Fibroblast of pulmonary artery (primary cell): ENCODE measurements at places on chromosomes 5 and 9.

DNA sequence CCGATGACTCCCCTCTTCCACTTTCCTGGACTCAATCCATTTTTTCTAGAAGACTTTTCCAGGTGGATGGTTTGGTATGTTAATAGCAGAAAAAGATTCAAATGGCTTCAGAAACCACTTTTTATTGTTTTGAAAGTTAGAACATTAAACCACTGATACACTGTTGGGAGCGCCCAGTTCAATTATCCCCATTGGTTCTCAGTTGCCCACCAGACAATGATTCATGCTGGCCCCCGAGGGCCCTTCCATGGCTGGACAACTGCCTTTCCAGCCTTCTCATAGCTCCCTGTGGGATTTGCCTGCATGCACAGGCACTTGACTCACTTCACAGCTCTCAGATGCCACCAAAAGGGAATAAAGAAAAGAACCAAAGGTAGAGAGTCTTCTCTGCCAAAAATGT, 21.3 kb upstream of the ANKRD34B start:
- no peak for DNase-seq

DNA sequence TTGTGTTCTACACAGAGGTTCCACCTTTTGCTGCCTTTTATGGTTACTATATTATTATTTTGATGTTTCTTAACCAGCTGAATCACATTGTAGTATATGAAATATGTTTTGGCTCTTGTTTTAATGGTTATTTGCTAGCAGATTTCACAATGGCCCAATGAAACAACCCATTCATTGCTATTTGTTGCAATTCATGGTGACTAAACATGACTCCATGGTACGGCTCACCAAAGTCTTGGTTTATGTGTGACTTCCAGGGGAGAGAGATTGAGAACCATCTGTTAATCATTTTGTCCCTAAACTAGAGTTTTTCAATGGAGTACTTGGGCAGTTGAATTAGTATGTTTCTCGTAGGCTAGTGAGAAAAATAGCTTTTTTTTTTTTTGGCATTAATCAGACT, 108.4 kb downstream of the GHR start:
- no peak for DNase-seq

DNA sequence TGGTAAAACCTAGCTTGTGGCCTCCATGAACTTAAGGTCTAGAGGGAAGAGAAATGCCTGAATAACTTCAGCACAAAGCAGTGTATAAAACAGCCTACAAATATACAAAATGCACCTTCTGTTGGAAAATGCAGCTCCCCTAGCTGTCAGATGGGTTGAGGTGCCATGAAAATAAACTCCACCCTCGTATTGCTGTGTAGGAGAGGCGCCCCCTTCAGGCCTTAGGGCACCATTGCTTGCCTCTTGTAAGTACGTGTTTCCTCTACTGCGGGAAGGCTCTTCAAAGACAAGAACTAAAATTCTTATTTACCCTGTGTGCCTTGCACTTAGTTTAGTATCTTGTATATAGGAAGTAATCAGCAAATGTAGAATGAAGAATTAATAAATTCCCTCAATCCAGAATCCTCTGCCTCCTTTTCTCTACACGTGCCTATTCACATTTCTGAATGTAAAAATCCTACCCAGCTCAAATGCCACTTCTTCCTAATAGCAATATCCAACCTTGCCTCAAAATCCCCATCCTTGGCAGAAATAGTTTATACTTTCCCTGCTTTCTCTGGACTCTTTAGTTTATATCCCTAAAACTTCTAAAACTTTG, 393.7 kb upstream of the PDE4D start:
- peak; percentile 67 for DNase-seq

GRCh38 chr5:100856462-100856861, 46.6 kb downstream of the ST8SIA4 start:
- no peak for DNase-seq

DNA sequence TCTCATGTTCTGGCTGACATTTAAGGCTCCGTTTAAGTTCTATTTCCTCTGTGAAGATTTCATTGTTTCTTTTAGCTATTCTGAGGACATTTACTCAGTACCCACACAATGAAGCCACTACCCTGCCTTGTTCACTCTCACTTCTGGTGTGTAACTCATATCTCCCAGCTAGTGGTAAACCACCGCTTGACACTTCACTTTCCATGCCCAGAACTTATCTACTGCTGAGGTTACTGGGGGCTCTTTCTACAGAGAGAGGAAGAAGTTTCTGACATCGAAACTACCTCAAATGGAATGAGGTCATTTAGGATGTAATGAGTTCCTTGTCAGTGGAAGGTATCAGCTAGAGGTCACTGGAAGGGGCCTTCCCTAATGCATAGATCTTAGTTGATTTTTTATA, 501.5 kb downstream of the DMAC1 start:
- no peak for DNase-seq

DNA sequence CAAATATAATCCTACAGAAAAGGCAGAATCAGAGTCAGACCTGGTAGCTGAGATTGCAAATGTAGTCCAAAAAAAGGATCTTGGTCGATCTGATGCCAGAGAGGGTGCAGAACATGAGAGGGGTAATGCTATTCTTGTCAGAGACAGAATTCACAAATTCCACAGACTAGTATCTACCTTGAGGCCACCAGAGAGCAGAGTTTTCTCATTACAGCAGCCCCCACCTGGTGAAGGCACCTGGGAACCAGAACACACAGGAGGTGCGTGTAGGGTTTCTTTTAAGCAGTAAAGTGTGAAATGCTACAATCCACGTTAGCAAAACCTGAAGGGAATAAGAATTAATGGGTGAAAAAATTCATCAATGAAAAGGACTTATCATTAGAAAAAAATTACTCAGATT, 145.8 kb downstream of the GIN1 start:
- DNase-seq = no peak

- DNase-seq = peak; percentile 55
Measured at GRCh38 chr9:133125941-133126696, 5.1 kb upstream of the RALGDS start.

DNA sequence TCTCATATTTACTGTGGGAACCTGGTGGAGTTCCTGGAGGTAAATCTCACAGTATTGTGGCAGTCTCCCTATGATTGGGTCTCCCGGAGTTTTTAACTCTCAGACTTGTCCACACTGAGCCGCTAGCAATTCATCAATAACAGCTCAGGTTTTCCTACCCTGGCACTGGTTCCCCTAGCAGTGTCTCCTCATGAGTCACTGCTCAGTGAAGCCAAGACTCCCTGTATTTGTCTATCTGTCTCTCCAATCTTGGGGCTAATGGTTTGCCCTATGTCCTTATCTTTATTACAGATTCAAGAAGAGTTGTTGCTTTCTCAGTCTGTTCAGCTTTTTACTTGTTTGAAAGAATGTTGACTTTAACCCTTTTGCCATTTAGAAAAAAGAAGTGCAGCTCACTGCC, 176.7 kb upstream of the FGF10 start:
- no peak for DNase-seq

DNA sequence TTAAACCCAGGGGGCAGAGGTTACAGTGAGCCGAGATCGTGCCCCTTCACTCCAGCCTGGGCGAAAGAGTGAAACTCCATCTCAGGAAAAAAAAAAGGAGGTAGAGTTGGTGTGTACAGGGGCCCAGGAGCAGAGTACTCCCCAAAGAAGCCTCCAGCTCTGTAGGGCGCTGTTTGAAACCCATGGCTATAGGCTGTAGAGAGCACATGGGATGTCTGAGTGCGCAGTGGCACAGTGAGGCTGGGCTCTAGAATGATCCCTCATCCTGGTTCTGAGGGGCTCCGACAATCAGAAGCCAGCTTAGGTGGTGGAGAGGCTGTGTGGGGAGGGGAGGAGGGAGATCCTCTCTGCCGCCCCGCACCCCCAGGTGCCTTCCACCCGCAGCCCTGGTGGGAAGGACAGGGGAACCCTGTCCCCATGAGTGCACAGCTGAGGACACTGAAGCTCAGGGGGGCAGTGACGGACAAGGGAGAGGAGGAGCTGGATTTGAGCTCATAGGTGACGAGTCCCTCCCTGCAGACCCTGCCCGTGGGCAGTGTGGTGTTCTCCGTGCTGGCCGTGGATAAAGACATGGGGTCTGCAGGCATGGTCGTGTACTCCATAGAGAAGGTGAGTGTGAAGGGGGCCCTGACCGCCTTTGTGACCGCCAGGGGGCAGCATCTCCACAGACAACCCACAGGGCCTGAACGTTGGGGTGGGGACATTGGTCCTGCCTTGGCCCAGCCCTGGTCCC, 24.6 kb downstream of the CDHR2 start:
- DNase-seq = peak; percentile 51

- no peak for DNase-seq
Measured at GRCh38 chr5:36637101-36637500, 30.7 kb downstream of the SLC1A3 start.

- peak; percentile 78 for DNase-seq
Measured at GRCh38 chr5:151157426-151158286, at the start of gene ANXA6. Gene ANXA6 (minus strand): TSS chr5:151157779. CDS start chr5:151147901, 9,878 bp downstream.

DNA sequence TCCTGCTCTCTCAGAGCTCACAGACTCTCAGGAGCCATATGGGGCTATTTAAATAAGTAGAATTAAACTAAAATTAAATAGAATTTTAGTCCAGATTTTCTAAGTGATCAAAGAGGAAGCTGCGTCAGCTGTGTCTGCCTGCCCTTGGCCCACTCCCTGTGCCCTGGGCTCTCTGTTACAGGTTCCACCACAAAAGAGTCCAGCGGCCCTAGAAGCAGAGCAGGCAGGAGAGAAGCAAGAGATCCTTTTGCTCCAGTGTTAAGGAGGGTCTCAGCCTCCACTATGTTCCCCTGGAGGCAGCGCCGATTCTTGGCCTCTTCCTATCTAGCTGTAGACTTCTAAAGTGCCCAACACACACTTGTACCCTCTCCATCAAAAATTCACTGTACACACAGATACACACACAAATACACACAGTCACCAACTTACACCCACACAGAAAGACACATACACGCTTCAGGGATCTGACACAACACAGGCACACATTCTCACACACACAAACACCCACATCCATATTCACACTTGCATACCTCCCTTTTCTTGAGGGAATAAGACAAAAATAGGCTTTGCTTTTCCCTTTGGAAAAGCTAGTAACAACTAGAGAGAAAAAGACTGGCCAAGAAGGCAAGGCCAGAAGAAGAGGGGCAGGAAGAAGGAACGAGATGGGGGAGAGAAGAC, 5.5 kb upstream of the TNIP1 start:
- no peak for DNase-seq

GRCh38 chr5:2876183-2876582, 124.7 kb upstream of the IRX2 start:
- no peak for DNase-seq

DNA sequence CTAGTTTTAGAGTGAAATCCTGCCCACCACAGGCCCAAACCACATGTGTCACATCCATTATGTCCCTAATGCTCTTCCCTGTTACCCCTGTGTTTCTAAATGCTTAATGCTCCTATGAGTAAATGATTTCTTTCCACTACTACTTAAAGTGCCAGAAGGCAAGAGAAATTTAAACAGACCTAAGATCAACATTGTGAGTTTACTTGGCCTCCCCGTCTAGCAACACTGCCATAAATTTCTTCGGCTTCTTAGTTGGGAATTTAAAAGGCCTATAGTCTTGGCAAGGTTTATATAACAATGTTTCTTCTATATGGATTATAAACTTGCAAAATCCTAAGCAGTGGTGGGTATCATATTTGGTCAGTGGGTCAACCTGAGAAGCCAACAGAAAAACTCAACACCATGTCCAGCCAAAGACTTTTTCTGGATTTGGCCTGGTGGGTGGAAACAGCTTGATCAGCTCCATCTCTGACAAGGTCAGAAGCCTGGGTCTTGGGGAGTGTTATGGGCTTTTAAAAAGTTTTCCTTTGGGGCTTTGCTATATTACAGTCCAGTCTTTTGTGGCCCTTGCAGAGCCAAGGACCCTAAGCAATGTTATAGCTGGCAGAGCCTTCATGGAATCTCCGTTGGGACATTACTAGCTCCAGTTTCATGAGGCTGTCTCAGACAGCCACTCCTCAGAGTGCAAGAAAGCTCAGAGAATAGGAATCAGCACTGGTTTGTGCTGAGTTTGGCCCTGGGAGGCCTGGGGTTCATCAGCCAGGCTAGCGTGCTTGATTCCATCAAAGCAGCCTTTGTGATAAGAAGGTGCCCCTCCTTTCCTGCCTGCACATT, 119.8 kb downstream of the PRDM6 start:
- no peak for DNase-seq

GRCh38 chr5:76735762-76736545, 20.0 kb downstream of the F2R start:
- no peak for DNase-seq

DNA sequence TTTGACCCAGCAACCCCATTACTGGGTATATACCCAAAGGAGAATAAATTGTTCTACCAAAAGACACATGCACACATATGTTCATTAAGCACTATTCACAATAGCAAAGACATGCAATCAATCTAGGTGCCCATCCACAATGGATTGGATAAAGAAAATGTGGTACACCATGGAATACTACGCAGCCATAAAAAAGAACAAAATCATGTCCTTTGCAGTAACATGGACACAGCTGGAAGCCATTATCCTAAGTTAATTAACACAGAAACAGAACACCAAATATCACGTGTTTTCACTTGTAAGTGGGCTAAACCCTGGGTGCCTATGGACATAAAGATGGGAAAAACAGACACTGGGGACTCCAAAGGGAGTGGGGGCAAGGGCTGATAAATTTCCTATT, 46.6 kb downstream of the KLHL3 start:
- no peak for DNase-seq

- no peak for DNase-seq
Measured at GRCh38 chr5:64164166-64164565, 1.5 kb upstream of the RNF180 start.

- DNase-seq = no peak
Measured at GRCh38 chr5:158485047-158485446, 614.7 kb downstream of the EBF1 start.

GRCh38 chr5:168612123-168612522, 33.0 kb upstream of the PANK3 start:
- peak; percentile 11 for DNase-seq

DNA sequence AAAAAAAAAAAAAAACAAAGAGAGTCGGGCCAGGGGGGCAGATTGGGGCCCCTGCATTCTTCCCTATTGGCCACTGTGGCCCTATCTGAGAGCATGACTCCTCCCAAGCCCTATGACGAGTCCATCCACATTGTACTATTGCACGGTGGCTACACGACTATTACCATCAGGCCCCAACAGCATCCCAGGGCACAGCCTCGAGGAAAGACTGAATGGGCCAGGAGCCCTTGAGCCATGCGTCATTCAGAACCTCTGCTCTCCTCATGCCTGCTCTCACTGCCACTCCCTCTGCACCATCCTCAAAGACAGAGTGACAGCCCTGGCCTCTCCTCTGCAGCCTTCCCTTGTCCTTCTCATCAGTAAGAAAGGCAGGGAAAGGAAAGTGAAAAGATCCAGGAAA, 20.2 kb upstream of the ORM1 start:
- no peak for DNase-seq

DNA sequence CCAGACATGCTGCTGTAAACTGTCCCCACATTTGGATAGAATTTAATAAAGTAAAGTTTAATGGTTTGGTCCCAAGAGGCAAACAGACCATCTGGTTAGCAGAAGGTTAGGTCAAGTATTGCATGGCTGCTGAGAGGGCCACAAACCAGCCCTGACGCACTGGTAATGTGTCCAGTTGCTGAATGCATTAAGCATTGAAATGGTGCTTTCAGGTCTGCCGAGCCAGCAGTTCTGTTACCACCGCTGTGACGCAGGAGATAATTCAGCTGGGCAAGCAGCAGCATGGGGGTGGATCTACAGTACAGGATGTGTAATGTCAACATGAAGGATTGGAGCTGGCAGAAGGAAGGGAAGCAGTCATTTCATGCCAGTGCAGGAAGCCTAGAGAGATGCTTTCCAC, 16.0 kb downstream of the ZNF462 start:
- peak; percentile 96 for DNase-seq

GRCh38 chr5:137607771-137608170, 108.6 kb upstream of the SPOCK1 start:
- no peak for DNase-seq

- DNase-seq = no peak
Measured at GRCh38 chr9:118832371-118832770, 536.9 kb downstream of the BRINP1 start.
